Right lung (tissue), 10 donors: ENCODE measurements at places on chromosomes 12 and 14. TPM values are rescaled to one million over a fixed set of nuclear protein-coding genes. Genes with fewer than 3 reads are reported as not detected.

The RPGRIP1 gene
- 0.53 TPM for polyA plus RNA-seq

The IQSEC3 gene
- polyA plus RNA-seq, result 7.4 TPM

The MSRB3 gene
- polyA plus RNA-seq, result 26.6 TPM

The GLS2 gene
- 2.6 TPM for polyA plus RNA-seq

The SPSB2 gene
- polyA plus RNA-seq, result 5.6 TPM

DNA sequence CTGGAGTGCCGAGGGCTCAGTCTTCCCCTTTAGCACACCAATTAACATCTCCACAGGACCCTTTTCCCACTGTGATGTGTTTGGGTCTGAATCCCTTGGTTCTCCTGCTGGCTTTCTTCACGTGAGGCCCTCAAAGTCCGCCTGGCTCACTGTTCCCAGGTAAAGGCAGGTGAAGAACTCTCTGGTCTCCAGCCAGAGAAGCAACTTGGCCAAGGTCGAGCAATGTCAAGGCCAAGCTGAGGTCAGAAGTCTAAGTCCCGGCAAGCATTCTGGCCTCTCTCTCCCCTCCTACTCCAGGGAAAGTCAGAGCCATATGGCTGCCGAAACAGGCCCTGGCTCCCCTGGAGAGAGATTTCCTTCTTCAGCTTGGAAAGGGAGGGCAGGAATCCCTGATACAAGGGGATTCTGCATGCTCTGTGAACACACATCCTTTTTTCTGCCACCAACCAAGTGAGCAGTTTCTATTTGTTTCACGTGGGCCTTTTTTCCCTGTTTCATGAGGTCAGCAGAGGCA, 61.4 kb upstream of the ESRRB start:
- DNase-seq, result no peak

GRCh38 chr14:68749487-68750475, 43.1 kb downstream of the ZFP36L1 start:
- no peak for DNase-seq

DNA sequence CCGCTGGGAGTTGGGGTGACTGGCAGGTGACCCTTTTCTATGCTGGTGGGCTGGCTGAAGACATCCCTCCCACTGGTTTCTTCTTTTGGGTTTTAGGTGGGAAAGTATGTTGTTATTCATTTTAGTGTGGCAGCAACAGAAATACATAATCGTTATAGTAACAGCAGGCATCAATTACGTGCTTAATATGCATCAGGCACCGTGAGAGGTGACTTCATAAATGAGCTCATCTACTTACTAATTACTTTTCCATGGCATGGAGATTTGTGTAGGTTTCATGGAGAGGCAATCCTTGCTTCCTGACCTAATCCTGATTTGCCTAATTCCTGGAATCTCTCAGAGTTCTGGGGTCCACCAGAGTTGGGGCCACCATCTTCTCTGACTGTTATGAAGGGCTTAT, 13.4 kb upstream of the CELA1 start:
- DNase-seq, result no peak

GRCh38 chr12:47158792-47159191, 79.0 kb upstream of the AMIGO2 start:
- no peak for DNase-seq

- DNase-seq, result no peak
Observed at GRCh38 chr14:69712599-69713088, 54.3 kb upstream of the SRSF5 start.

DNA sequence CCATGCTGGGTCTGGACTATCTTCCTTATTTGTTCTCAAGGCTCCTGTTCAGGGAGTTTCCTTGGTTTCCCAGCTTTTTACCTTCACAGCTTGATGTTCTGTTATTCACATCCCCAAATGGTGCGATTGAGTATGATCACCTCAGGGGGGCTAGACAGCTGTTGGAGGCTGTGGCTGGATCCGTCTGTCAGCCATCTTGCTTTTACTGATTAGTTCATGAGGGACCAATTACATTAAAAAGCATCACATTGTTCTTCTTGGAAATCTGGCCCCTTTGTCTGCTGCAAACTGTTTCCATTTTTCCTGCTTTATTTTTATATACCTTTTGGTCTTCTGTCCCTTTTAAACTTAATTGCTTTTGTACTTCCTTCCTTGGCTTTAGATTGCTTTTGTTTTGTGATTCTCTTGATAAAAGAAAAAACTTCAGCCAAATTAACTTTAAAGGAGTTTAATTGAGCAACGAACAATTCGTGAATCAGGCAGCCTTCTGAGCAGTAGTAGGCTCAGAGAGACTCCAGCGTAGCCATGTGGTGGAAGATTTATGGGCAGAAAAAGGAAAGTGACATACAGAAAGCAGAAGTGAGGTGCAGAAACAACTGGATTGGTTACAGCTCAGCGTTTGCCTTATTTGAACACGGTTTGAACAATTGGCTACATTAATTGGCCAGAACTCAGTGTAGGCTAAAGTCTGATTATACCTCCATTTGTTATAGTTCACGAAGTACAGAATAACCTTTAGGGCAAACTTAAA, 208.7 kb downstream of the AEBP2 start:
- DNase-seq, result no peak

DNA sequence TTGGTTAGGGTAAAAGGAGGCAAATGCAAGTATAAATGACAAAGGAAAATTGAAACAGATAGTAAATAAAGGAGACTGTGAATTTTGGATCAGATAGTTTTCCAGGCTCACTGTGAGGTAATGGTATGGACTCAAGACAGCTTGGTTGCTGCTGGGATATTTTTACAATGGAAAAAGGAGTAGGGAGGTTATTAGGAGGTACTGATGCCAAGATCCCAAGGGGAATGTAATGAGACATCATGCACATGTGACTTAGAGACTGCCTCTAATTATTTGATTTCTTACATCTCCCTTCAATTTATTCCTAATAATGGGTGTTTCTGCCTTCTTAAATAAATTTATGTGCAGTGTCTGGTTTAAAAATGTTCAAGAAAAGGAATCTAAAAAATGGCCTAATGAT, 56.9 kb downstream of the TAOK3 start:
- no peak for DNase-seq
